ENCODE measurements at places on chromosomes 1 and 21.
A peak's percentile ranks its signal among the peaks of the same experiment; 100 is the strongest.

GRCh38 chr1:3453891-3454810 is at the start of gene ARHGEF16:
Gene ARHGEF16 (plus strand): TSS chr1:3454665. CDS start chr1:3463085, 8,420 bp downstream.
- peaks cover 12% of the 10 kb centered on the region for H3K4me1 ChIP-seq
- H3K27ac ChIP-seq: no peak within 1 kb of the TSS
- H3K4me3 ChIP-seq: peak within 1 kb of the TSS; percentile 79
- no peaks in the 10 kb centered on the region for H3K36me3 ChIP-seq
- H3K27me3 ChIP-seq: peaks cover 6% of the 10 kb centered on the region

DNA sequence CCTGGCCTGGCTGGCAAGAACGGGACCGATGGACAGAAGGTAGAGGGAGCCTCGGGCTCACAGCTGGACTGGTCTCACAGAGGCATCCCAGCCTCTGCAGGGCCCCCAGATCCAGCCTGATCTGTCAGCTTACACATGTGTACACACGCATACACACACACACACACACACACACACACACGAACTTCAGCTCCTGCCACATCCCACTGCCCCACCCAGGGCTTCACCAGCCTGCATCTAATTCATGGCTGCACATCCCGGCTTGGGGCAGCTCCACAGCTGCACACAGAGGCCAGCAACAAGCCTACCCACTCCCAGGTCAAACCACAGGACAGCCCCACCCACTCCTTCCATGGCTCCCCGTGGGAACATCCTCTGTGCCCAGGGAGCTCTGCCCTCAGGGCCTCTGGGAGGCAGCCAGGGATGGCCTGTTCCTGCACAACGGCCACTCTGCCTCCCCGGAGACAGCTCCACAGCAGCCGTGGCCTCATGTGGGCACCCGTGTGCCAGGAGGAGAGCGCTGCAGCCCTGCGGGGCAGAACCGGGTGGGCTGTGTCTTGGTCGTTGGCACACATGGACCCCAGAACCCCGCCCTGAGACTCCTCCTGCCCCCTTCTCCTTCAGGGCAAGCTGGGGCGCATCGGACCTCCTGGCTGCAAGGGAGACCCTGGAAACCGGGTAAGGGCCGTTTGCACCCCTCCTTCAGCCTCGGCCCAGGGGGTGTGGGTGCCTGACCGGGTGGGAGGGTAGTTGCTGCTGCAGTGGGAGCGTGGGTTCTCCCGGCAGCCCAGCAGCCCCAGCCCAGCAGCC is 19.1 kb downstream of the COL6A2 start:
- H3K27me3 ChIP-seq: no peaks in the 10 kb centered on the region
- DNase-seq: no peak
- H3K4me3 ChIP-seq: no peak overlapping the region
- peaks cover 13% of the 10 kb centered on the region for H3K36me3 ChIP-seq

DNA sequence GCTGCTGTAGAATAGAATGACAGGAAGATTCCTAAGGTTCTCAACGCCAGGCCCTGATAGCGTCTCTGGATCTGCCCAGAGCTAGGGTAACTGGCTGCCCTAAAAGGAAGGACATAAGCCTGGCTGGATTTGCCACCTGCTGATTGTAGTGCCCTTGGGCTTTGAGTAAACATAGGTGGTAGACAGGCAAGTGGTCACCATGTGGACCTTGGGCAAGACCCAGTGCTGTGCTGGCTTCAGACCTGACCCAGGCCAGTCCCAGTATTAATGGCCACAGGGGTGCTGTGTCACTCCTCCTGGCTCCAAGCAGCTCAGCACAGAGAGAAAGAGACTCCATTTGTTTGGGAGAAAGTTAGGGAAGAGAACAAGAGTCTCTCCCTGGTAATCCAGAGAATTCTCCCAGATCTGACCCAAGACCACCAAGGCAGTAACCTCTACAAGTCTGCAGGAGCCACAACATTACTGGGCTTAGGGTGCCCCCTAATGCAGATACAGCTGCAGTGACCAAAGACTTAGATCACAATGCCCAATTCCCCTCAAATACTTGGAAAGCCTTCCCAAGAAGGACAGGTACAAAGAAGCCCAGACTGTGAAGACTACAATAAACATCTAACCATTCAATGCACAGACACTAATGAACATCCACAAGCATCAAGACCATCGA is 44.5 kb downstream of the PHTF1 start:
- H3K4me1 ChIP-seq: peaks cover 2% of the 10 kb centered on the region
- no peak overlapping the region for H3K27ac ChIP-seq
- H3K27me3 ChIP-seq: no peaks in the 10 kb centered on the region
- H3K4me3 ChIP-seq: no peak overlapping the region
- peaks cover 41% of the 10 kb centered on the region for H3K36me3 ChIP-seq

- H3K4me1 ChIP-seq: peaks cover 8% of the 10 kb centered on the region
- DNase-seq: no peak
- H3K36me3 ChIP-seq: peaks cover 45% of the 10 kb centered on the region
- no peaks in the 10 kb centered on the region for H3K27me3 ChIP-seq
- no peak overlapping the region for H3K27ac ChIP-seq
These were observed 29.2 kb downstream of the SZT2 start for GRCh38 chr1:43418858-43419257.

DNA sequence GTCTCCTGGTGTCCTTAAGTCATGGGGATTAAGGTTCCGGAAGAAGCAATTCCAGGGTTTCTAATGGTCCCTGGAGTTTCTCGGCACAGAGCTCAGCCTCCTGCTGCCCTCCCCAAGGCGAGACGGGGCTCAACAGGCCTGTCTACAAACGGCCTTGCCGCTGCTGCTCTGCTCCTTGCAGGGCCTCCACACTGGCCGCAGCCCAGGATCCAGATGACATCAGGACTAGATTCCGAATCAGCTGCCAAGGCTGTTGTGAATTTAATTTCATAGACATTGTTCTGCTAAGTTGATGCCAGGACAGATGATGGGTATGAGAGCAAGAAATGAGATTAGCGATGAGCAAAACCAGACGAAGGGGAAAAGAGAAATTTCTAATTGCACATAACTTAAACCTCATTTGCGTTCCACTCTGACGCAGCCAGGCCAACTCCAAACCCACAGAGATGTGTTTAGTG is 103.6 kb upstream of the BACE2 start:
- DNase-seq: no peak
- no peaks in the 10 kb centered on the region for H3K36me3 ChIP-seq
- peaks cover 9% of the 10 kb centered on the region for H3K4me1 ChIP-seq
- H3K27me3 ChIP-seq: peaks cover 42% of the 10 kb centered on the region

- peaks cover 1% of the 10 kb centered on the region for H3K36me3 ChIP-seq
- peaks cover 12% of the 10 kb centered on the region for H3K4me1 ChIP-seq
- peaks cover 20% of the 10 kb centered on the region for H3K27me3 ChIP-seq
- peak overlapping the region; percentile 85 for H3K4me3 ChIP-seq
- peak; percentile 8 for DNase-seq
These were observed 1.9 kb downstream of the MANEAL start for GRCh38 chr1:37795340-37796125.

- no peaks in the 10 kb centered on the region for H3K36me3 ChIP-seq
- peak; percentile 11 for DNase-seq
- no peaks in the 10 kb centered on the region for H3K27me3 ChIP-seq
- peak overlapping the region; percentile 92 for H3K27ac ChIP-seq
- peak overlapping the region; percentile 97 for H3K4me3 ChIP-seq
These were observed 450 bp downstream of the S100A10 start for GRCh38 chr1:151993084-151993733.

GRCh38 chr1:214467078-214467585 is 84.3 kb downstream of the PTPN14 start:
- no peaks in the 10 kb centered on the region for H3K4me1 ChIP-seq
- H3K4me3 ChIP-seq: no peak overlapping the region
- H3K36me3 ChIP-seq: no peaks in the 10 kb centered on the region
- peaks cover 4% of the 10 kb centered on the region for H3K27me3 ChIP-seq

- H3K4me3 ChIP-seq: no peak overlapping the region
- H3K36me3 ChIP-seq: no peaks in the 10 kb centered on the region
- no peak overlapping the region for H3K27ac ChIP-seq
- H3K4me1 ChIP-seq: no peaks in the 10 kb centered on the region
- H3K27me3 ChIP-seq: peaks cover 9% of the 10 kb centered on the region
These were observed 32.5 kb downstream of the RGS13 start for GRCh38 chr1:192668409-192668983.

DNA sequence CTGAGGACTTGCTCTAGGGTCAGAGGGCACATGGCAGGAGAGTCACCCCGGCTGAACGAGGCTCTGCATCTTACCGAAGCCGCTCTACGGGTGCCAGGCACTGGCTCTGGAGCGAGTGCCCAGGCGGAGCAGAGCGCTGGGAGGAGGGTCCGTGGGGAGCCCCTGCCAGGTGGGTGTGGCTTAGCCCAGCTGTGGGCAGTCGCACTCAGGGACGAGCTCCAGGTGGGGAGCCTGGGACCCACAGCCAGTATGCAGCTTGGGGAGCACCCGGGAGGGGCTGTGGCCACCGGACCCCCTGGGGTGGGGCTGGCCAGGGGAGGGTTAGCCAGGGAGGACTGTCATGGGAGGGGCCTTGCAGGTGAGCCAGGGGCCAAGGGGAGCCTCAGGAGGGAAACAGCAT is 3.8 kb downstream of the AGRN start:
- no peak for DNase-seq
- H3K4me1 ChIP-seq: no peaks in the 10 kb centered on the region
- H3K27me3 ChIP-seq: no peaks in the 10 kb centered on the region
- no peaks in the 10 kb centered on the region for H3K36me3 ChIP-seq
- H3K27ac ChIP-seq: no peak overlapping the region

DNA sequence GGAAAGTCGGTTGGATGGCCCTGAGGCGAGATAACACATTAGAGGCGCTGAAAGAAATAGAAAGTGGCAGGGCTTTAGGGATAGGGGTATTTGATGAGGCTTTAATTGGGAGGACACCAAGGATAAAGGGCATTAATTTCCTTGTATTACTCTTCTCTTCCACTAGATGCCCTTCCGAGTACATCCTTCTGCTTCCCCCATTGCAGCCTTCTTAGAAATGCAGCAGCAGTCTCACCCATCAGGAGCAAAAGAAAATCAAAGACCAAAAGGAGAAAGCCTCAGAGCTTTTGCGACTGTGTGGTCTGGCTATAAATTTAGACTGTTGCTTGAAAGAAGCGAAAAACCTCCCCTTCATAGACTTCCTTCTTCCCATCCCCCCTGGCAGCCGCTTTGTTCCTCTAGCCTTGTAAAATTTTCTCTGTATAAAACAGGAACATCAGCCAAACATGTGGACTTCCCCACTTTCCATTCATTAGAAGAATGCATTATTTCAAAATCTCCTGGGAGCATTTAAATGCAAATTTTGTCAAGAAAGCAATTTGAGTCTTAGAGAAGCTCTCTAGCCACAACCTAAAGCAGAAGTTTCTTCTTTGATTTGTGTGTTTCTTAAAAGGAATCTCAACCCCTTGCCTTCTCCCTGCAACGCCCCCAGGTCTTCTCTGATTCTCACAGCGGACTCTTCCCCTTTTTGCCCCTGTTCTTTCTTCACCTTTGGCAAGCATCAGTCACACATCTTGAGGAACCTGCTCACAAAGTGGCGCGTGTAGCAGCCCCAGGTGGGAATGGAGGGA is 76.6 kb downstream of the NDUFS5 start:
- DNase-seq: peak; percentile 39
- peak overlapping the region; percentile 88 for H3K27ac ChIP-seq
- peak overlapping the region; percentile 54 for H3K4me3 ChIP-seq
- peaks cover 41% of the 10 kb centered on the region for H3K4me1 ChIP-seq

DNA sequence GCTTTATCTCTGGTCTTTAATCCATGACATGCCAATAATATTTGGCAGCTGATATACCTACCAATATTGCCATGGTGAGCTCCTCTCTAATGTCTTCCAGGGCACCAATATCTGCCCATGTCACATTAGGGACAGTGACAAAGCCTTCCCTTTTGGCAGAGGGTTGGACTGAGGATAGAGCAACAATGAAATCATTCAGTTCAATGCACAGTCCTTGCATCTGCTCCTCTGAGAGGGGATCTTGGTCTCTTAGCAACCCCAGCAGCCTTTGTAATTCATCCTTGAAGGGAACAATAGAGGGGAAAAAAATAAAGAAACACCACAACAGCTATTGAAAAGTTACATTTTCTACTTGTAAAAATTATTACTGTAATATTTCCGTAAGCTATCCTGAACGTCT is 42.3 kb downstream of the NVL start:
- H3K36me3 ChIP-seq: peaks cover 27% of the 10 kb centered on the region
- H3K27ac ChIP-seq: no peak overlapping the region
- no peaks in the 10 kb centered on the region for H3K4me1 ChIP-seq
- no peak for DNase-seq

DNA sequence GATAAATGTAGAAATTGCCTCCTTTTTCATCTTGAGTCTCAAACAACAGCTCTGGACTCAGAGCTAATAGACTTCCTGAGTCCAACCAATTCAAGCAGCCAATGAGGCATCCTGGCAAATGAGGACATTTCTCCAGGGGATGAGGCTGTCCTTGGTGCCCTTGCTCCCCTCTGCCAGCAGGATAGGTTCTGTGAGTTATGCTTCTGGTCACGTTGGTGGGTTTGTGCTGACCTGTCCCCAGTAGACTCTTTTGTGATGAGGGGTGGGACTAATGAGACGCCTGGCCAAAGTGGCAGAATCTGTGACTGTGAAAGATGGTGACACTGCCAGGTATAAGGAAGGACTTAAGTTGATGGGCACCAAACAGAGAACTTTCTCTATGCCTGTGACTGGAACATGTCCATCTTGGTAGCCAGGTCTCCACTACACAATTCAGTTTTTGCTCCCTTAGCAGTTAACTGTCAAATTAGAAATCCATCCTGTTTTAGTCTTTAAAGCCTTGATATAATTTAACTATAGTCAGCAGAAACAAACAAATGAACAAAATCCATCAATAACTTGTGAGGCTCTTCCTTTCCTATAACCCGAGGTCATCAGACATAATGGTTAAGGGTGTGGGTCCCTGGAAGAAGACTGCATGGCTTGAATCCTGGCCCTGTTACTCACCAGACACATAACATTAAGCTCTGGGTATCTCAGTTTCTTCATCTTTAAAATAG is 35.7 kb upstream of the THEM4 start:
- H3K4me3 ChIP-seq: peak overlapping the region; percentile 75
- H3K4me1 ChIP-seq: peaks cover 16% of the 10 kb centered on the region
- H3K36me3 ChIP-seq: no peaks in the 10 kb centered on the region
- peak overlapping the region; percentile 91 for H3K27ac ChIP-seq

DNA sequence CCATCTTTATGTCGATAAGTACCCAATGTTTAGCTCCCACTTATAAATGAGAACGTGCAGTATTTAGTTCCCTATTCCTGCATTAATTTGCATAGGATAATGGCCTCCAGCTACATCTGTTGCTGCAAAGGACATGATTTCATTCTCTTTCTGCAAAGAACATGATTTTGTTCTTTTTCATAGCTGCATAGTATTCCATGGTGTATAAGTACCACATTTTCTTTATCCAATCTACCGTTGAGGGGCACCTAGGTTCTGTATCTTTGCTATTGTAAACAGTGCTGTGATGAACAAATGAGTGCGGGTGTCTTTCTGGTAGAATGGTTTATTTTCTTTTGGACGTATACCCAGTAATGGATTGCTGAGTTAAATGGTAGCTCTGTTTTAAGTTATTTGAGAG is 63.0 kb downstream of the HLX start:
- no peaks in the 10 kb centered on the region for H3K36me3 ChIP-seq
- no peak overlapping the region for H3K4me3 ChIP-seq
- no peaks in the 10 kb centered on the region for H3K4me1 ChIP-seq
- peaks cover 20% of the 10 kb centered on the region for H3K27me3 ChIP-seq

DNA sequence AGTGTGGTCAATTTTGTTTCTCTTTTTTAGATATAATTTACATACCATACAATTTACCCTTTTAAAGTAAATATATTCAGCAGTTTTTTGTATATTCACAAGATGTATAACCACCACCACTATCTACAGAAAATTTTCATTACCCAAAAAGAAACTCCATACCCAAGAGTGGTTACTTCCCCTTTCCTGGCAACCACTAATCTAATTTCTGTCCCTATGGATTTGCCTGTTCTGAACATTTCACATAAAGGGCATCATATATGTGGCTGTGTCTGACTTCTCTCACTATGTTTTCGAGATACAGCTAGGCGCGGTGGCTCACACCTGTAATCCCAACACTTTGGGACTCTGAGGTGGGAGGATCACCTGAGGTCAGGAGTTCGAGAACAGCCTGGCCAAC is 13.6 kb downstream of the PACC1 start:
- peaks cover 17% of the 10 kb centered on the region for H3K4me1 ChIP-seq
- no peak overlapping the region for H3K4me3 ChIP-seq
- H3K27ac ChIP-seq: no peak overlapping the region
